ENCODE measurements at places on chromosomes 12 and 14.

DNA sequence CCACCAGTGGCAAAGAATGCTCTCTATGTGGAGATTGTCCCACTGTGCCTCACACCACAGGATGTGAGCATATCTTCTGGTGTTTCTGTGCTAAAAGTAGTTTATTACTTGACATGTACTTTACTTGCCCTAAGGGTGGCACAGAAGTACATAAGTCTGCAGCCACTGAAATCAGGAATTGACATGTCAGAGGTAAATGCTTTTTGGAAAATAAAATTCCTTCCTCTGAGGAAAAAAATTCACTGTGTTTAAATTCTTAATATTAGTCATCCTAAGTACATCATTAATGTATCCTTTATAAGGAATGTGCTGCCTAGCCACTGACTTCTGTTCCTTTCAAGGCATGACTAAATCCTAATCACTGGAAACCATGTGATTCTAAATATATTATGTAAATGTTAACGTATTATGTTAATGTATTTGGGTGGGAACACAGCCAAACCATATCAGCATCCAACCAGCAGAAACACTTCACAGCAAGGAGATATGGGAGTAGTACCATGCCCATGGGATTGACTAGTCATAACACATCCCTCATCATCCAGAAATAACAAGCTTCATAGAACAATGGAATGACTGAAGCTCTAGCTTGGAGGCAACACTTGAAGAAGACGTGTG is 239.7 kb upstream of the PPFIA2 start:
- no peak for DNase-seq

DNA sequence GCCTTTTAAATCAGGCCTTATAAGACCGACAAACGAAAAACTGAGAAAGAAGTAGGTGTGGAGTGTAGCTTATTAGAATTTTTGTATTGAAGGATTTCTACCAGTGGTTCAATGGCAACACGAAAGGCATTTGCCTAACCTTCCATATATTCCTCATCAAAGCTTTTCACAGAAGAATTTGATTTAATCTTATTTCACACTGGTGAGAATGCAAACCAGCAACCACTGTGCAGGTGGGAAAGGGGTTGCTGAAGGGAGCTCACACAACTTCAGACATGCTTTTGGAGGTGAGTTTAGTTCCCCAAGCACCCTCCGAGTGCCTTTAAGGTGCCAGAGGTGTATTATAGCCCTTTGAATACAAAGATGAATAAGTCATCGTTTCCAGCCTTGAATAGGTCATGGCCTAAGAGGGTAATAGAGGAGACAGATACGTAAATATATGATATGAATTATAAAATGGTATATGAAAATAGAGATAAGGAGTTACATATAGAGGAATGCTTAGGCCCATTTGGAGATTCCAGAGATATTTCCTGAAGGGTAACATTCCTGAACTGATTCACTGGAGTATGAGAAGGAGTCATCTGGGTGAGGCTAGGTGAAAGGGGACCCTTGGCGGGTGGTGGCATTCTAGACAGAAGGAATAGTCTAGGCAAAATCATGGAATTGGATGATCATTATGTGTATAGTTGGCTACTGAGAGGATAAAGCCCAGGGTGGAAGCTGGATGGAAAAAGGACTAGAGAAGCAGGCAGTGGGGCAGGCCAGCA is 6.4 kb downstream of the ERP27 start:
- no peak for DNase-seq

GRCh38 chr14:69769623-69770022 is 2.7 kb downstream of the SRSF5 start:
- DNase-seq = no peak

DNA sequence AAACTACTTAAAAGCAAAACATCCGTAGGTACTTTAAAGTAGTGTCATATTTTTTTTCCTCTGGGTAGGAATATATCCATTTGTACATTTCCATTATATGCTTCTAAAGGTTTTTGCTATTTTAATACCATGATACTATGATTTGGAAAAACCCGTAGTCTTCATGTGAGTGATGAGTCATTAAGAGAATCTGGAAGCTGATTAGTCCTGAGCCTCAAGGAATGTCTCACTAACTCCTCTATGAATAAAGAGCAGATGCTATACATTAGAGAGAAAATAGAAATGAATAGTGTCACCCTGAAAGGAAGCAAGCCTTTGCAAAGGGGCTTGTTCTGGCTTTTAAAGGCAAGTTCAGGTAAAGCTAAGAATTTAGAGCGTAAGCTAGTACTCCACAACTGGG is 432.1 kb downstream of the CCDC91 start:
- DNase-seq = no peak

GRCh38 chr14:102039157-102039556 is 47.7 kb downstream of the HSP90AA1 start:
- DNase-seq = no peak

- no peak for DNase-seq
Measured at GRCh38 chr12:92543359-92543758, 159.4 kb upstream of the PLEKHG7 start.

- no peak for DNase-seq
Measured at GRCh38 chr12:6818222-6818621, 3.4 kb upstream of the GPR162 start.

GRCh38 chr14:51929166-51929565 is 60.2 kb upstream of the RTRAF start:
- no peak for DNase-seq

GRCh38 chr12:80702889-80703805 is 4.3 kb upstream of the MYF6 start:
- DNase-seq = no peak

- DNase-seq = no peak
Measured at GRCh38 chr12:2317772-2318171, 265.0 kb downstream of the CACNA1C start.

DNA sequence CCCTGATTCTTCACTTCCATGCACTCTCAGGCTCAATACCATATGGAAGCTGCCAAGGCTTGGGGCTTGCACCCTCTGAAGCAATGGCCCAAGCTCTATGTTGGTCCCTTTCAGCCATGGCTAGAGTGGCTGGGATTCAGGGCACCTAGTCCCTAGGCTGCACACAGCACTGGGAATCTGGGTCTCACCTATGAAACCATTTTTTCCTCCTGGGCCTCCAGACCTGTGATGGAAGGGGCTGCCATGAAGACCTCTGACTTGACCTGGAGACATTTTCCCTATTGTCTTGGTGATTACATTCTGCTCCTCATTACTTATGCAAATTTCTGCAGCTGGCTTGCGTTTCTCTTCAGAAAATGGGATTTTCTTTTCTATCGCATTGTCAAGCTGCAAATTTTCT is 124.0 kb downstream of the NTS start:
- DNase-seq = no peak

GRCh38 chr12:9758119-9758518 is 2.6 kb downstream of the CD69 start:
- no peak for DNase-seq

GRCh38 chr12:49865109-49865781 is 22.3 kb upstream of the BCDIN3D start:
- DNase-seq = no peak

DNA sequence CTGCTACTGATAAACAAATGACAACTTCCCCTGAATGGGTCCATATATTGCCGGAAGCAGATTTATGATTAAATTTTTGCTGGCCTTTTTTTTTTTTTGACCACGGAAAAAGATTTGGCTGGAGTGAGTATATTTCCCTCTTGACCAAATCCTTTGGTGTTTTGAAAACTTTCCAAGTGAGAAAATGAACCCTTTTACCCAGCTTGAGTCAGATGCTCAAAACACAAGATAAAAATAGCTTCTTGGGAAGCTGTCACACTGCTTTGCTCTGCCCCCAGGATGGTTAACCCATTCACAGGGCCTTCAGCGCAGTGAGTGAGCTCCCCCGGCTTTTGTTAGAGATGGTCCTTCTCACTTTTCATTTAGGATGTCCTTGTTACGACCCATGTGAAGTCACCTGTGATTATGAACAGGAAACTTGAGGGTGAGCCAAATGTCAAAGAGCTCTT is 224.3 kb downstream of the PELI2 start:
- no peak for DNase-seq

GRCh38 chr12:67928621-67929383 is 60.4 kb upstream of the IFNG-AS1 start:
- DNase-seq = no peak

GRCh38 chr14:79043194-79043889 is 873.2 kb downstream of the NRXN3 start:
- no peak for DNase-seq

DNA sequence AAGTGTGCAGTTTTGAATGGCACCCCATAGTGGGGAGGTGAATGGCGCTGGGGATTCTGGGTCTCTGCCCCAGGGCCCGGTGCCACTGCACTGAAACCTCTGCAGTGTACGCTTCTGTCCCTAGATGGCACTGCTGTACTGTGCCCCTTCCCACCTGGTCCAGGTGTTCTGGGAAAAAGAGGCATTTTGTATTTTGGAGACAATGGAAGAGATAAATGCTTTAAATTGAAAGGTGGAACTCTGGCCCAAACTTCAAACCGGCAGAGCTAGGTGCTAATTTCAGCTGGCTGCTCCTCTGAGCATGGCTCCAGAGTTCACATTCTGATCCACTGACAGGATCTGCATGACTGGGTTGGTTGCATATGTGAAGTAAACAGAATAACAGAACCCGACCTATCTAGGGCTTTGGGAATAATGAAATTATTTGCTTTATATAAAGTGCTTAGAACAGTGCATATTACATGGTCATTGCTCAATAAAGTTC is 52.2 kb downstream of the KRT80 start:
- no peak for DNase-seq

DNA sequence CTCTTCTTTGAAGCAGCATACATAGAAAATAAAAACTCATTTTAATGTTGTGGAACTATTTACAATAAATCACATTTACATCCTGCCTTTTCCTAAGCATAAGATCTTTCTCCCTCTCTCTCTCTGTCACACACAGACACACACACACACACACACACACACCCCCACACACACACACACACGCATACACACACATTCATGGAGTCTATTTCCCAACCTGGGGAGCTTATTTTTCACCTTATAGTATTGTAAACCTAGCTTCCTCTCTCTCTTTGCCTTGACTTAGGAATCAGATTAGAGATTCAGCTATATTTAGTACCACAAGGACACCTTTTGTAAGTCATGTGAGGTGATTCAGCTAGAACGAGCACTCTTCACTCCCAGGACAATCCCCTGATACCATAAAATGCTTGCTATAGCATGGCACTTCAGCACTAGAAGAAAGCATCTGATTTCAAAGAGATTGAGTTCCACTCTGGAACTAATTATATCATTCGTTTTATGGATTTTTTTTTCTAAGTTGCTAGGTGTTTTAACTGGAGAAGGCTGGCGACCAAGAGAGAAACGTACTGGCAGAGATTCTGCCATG is 23.6 kb downstream of the TMEM30B start:
- no peak for DNase-seq

- DNase-seq = no peak
Measured at GRCh38 chr14:97924922-97925613, 1127.9 kb downstream of the VRK1 start.

DNA sequence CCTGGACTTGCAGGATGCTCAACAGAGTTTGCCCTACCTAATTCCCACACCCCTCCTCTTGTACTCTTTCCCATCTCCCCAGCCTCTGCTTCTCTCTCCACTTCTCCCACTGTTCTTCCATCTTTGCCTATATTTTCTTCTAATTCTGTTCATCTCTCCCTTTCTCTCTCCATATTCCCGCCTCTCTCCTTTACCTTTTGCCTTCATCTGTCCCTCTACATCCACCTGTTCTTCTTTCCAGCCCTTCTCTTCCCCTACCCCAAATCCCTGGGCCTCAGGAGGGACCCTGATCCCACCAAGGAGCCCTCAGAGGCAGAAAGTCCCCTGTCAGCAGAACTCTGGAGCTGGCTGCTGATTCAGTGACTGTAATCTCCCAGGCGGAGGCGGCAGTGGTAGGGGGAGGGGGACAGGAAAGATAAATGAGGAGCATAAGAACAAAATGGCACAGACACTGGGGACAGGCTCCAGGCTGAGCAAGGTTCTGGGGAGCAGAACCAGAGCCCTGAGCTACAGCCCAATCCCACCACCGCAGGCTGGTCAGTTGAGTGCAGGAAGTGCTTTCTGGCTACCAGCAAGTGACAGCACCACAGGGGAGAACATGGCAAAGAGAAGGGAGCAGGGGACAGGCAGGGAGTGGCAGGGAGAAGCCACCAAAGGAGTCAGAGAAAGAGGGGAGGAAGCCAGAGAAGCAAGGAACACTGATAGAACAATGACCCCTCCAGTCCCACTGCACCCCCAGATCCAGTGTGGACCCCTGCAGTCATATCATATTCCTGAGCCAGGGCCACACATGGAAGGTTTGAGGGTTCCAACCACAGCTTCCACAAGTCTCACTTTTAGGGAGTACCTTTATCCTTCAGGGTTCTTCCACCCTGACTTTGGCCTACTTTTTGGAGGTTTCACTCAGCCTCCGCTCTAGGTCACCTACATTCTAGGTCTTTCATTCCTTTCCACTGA is 27.0 kb downstream of the SMUG1 start:
- DNase-seq = no peak

DNA sequence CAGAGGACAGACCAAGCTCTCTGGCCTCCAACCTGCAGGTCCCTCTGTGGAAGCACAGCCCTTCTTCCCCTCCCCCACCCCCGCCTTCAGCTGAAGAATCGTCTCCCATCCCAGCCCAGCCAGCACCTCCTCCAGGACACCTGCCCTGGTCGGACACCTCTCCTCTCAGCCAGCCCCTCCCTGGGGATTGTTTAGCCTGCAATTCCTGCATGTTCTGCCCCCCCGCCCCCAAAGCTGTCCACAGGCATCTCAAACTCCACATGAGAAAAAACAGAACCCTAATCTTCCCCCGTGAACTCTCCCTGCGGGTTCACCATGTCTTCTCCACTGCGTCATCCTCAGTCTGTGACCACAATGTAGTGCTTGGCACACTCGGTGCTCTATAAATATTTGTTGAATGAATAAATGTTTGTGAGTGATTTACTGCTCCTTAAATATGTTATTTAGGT is 24.1 kb downstream of the PRIMA1 start:
- DNase-seq = no peak

DNA sequence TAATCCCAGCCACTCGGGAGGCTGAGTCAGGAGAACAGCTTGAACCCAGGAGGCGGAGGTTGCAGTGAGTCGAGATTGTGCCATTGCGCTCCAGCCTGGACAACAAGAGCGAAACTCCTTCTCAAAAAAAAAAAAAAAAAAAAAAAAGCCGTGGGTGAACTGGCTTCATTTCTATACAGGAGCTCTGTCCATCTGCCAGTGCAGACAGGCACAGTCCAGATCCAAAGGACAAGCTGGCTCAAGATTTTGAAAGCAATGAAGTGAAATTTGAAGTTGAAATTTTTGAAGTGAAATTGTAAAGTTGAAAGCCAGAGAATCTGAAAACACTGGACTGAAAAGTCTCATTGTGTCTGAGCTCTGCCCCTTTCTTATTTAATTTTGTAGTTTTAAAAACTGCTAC is 134.7 kb downstream of the CALM1 start:
- no peak for DNase-seq

All from stimulated activated CD4-positive, alpha-beta T cell treated with anti-CD3 and anti-CD28 coated beads, Interleukin-1b, Interleukin-23, amount 100 ng/mL, for 4 hours (primary cell).